Left renal cortex interstitium (tissue), 4 donors: ENCODE measurements at places on chromosomes 3 and 15.
A peak's percentile ranks its signal among the peaks of the same experiment; 100 is the strongest.

GRCh38 chr3:4438296-4438695 lies 28.8 kb downstream of the SUMF1 start:
- DNase-seq, result no peak

- DNase-seq, result peak; percentile 25
These were observed 1.8 kb downstream of the STAG1 start for GRCh38 chr3:136750209-136750896.

DNA sequence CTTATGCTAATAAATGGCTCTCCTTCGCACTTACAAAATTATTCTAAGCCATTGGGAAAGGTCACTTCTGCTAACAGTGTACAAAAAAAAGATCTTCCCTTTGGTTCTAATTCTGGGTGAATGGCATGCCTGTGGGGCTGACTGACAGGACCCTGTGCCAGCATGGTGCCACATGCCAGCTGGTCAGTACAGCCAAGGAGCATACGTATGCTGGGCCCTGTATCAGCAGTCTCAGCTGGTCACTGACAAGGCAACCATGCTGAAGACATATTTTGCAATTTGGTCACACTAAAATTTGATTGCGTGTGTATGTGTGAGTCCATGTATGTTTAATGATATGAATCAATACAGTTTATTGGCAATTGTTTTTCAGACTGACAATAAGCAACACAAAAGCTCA lies 246.1 kb downstream of the TBL1XR1 start:
- DNase-seq, result no peak

GRCh38 chr3:114690911-114691310 lies 397.1 kb downstream of the TIGIT start:
- no peak for DNase-seq

- DNase-seq, result no peak
These were observed 11.4 kb downstream of the TGM5 start for GRCh38 chr15:43255376-43255775.

GRCh38 chr3:18870074-18870640 lies 278.2 kb upstream of the KCNH8 start:
- no peak for DNase-seq

DNA sequence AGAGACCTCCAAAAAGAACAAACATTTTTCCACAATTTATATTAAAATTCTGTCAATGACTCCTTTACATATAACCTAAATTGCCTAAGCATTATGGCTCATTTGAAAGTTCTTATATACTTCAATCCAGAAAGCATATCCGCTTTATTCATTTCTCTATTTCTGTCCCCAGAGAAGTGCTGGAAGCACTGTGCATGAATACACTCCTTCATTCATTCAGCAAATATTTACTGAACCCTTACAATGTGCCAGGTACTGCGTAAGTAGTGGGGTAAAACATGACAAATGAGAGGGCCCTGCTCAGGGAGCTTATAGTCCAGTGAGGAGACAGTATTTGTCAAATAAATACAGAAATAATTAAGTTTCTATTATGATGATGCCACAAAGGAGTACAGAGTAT lies 3.3 kb downstream of the PDCD10 start:
- DNase-seq, result no peak

- DNase-seq, result no peak
These were observed 39.3 kb downstream of the EDEM1 start for GRCh38 chr3:5226783-5227182.

- DNase-seq, result no peak
These were observed 68.2 kb downstream of the RAB11A start for GRCh38 chr15:65937476-65937875.

DNA sequence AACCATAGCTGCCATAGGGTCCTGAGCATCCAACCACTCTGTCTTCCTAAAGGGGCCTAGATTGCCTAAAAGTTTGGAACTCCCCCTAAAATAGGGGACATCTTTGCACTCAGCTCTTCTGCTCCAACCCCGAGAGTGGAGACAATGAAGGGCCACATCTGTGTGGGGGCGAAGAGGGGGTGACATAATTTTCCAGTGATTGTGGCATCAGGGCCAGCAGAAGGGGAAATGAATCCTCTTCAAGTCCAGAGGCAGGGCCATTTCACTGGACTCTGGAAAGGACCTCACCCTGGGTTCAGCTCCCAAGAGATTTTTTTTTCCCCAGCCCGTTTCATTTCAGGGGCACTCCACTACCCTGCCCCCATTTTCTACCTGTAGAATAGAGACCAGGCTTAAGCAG lies 4.6 kb upstream of the ANKRD63 start:
- DNase-seq, result no peak

GRCh38 chr15:73650416-73651126 lies 17.4 kb upstream of the NPTN start:
- no peak for DNase-seq
